HS-5 (cell line): ENCODE measurements at places on chromosomes 12 and 14.

- DNase-seq = no peak
Observed at GRCh38 chr14:63542231-63542999, 762 bp downstream of the PPP2R5E start.

GRCh38 chr12:71556448-71556847, 107.2 kb downstream of the ZFC3H1 start:
- no peak for DNase-seq

DNA sequence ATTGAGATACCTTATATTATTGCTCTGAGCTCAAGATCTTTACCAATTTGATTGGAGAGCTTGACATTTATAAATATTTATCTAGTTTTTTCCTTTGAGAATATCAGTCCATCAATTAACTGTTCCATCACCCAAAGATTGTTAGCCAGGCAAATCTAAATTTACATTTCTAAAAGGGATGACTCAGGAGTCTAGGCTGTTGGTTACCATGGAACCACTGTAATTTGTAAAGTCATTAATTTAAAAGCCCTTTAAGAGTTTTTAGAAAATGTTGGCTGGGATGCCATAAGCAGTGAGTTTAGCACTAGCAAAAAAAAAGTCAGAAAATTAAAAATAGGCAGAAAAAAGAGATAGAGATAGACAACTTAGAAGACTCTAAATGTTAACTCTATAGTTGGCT, 19.5 kb upstream of the SERPINA1 start:
- DNase-seq = no peak

- DNase-seq = no peak
Observed at GRCh38 chr12:110248096-110248447, 33.0 kb upstream of the ATP2A2 start.

GRCh38 chr14:82546401-82546800, 1012.7 kb upstream of the SEL1L start:
- no peak for DNase-seq

DNA sequence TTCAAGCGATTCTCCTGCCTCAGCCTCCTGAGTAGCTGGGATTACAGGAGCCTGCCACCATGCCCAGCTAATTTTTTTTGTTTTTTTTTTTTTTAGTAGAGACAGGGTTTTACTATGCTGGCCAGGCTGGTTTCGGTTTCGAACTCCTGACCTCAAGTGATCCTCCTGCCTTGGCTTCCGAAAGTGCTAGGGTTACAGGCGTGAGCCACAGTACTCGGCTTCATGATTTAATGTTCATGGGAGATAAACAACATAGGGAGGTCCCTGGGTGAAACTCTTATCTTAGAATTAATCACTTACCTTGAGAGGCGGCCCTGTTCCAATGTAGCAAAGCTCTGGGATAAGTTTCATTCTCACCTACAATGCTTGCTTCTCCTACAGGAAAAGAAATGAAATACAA, 48.3 kb downstream of the SEL1L start:
- no peak for DNase-seq

DNA sequence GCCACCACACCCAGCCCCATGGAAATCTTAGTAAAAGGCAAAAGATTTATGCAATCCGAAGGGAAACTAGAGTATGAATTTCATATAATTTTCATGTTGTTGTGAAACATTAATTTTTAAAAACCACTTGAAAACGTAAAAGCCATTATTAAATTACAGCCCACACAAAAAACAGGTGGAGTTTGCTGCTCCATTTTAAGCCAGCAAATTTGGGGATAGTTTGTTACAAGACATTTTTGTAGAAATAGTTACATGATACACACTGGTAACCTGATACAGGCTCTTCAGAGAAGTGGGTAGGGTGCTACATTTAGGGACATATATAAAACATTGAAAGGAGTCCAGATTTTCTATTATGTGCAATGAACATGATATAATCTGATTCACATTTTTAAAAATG, 17.6 kb downstream of the GNPTAB start:
- no peak for DNase-seq

GRCh38 chr12:100141666-100141997, 1.0 kb downstream of the BLTP3B start:
- DNase-seq = peak; percentile 89

- DNase-seq = no peak
Observed at GRCh38 chr14:94638339-94638738, 26.1 kb downstream of the SERPINA3 start.

- DNase-seq = no peak
Observed at GRCh38 chr12:48996794-48997718, 2.1 kb downstream of the DDN start.

DNA sequence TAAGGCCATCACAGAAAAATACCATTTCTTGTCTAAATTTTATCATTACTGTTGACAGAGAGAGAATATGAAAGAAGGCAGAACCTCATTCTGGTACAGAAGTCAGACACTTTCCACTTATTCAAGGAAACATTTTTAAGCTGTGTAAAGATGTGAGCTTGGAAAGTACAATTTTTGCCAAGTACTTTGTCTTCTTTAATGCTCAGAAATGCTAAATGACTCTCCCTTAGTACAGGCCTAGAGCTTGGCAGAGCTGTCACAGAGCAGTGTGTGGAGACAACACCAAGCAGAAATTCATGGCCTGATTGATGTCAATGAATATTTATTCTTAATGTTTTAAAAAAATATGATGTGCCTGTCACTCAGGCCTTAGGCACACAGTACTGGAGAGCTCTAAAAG, 20.7 kb downstream of the NT5DC3 start:
- no peak for DNase-seq

GRCh38 chr12:86261142-86261541, 5.0 kb upstream of the MGAT4C start:
- DNase-seq = no peak

GRCh38 chr14:83071888-83072501, 1538.3 kb upstream of the SEL1L start:
- peak; percentile 20 for DNase-seq

DNA sequence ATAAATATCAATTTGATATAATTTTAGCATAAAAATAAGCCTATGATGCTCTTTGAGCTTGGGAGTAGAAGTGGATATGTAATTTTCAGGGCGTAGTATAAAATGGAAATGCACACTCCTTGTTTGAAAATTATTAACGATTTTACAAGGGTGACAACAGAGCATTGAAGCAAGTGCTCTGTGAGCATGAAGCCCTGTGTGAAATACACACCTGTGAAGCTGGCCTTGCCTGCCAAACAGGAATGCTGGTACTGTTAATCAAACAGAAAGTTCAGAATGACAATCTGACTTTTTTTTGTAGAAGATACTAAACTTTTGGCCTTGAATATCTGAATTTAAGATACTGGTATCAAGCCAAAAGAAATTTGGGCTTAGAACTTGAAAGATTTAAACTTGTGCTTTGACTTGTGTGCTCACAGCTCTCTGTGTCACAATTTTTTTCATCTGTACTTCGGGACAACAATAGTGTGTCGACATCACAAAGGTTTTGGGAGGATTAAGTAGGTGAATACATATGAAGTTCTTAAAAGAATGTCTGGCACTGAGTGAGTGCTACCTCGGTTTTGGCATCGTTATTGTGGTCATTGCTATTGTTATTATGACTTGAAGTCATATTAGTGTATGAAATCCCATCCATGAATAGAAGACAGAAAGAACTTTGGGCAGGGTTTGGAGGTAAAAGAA, 47.3 kb downstream of the LRRK2 start:
- no peak for DNase-seq

DNA sequence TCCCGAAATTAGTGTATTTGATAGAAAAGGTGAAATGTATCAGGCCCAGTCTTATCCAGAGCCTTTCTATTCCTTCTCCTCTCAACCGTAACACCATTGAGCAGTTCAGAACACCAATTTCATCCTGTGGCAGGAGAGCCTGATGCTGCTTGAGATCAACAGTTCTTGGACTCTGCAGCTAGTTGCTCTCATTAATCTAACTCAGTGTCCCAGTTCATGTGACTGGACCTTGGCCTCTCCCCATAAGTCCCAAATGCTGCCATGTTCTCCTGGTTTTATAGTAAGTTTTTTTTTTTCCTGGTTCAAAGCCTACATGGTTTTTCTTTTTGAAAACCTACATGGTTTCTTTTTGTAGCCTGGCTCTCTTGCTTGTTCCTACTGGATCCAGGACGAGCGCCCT, 293.9 kb downstream of the ITPR2 start:
- DNase-seq = no peak

- no peak for DNase-seq
Observed at GRCh38 chr14:77955816-77956484, 156.0 kb downstream of the ADCK1 start.

- no peak for DNase-seq
Observed at GRCh38 chr12:5262885-5263284, 169.0 kb upstream of the NTF3 start.

- no peak for DNase-seq
Observed at GRCh38 chr12:39372929-39373328, 70.0 kb downstream of the KIF21A start.

DNA sequence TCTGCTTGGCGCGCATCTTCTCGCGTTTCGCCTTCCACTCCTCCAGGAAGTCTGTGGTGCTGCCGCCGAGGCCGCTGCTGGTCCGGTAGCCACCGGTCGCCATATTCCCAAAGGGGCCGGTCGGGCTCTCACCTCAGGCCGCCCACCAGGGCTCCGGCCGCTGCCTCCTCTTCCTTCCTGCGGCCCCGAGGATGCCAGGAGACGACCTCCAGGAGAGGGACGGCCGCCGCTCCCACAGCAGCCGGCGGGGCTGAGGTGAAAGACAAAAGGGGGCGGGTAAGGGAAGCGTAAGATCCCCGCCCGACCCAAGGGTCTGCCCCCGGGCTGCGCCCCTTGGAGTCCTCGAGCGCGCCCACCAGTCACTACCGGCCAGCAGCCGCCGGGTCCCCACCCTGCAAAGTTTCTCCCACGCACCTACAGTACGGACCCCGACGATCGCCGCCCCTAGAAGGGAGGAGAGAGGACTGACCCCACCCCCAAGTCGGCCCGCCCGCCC, 574 bp downstream of the PAWR start:
- no peak for DNase-seq

DNA sequence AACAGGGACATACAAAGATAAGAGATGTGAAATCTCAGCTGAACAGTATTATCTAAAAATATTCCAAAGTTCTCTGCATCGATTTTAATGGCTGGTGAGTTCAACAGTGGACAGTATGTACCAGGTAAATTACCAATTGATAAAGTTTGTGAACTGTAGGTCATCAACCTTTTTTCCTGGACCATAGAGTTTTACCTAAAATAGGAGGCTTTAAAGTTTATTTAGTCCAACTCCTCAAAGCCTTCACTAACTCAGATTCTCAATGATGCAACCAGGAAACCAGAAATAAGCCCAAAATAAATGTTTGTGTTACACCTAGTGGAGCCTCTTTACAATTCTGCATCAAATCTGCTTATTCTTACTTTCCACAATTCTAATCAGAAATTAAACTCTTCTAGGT, 205.8 kb downstream of the ANO6 start:
- no peak for DNase-seq

DNA sequence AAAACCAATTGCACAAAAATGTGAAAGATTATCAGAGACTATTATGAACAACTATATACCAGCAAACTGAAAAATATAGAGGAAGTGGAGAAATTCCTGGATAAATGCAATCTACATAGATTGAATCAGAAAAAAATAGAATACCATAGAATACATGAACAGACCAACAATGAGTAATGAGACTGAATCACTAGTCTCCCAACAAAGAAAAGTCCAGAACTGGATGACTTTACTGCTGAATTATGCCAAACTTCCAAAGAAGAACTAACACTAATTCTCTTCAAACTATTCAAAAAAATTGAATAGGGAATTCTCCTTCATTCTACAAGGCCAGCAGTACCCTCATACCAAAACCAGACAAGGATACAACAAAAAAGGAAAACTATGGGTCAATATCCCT, 60.6 kb downstream of the GUCY2C start:
- peak; percentile 23 for DNase-seq

- DNase-seq = no peak
Observed at GRCh38 chr12:5912437-5913334, 32.4 kb downstream of the ANO2 start.

- no peak for DNase-seq
Observed at GRCh38 chr12:75658286-75658685, 146.9 kb upstream of the KRR1 start.

GRCh38 chr14:28467611-28468010, 299.0 kb upstream of the FOXG1 start:
- DNase-seq = no peak

DNA sequence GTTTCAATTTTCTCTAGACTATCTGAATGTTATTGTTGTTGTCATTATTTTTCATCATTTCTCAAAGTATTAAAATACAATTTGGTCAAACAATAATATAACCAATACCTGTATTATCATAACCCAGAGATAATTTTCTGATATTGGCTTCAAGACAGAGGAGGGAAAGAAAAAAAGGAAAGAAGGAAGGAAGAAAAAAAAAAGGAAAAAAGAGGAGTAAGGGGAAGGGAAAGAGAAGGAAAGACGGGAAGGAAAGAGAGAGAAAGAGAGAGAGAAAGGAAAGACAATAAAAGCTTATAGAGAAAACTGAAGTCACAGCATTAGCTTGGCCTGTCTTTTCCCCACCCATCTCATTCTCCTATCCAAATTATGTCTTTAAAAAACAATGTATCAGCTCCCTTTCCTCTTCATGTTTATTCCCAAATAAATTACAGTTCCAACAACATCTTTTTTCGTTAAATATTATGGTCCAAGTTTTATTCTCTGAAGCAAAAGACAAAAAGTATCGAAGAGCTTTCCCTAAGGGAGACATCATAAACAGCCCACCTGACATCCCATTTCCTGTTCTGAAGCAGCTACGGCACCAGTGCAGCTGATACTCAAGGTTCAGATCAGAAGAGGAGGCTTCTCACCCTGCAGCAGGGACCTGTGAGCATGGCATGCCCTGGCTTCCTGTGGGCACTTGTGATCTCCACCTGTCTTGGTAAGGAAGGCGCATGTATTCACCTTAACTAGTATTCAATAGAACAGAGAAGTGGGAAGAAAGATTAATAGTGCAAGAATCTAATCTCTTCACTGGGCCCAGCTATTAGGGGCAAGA, 308.3 kb downstream of the DAD1 start:
- no peak for DNase-seq

GRCh38 chr12:80050236-80050635, 49.1 kb upstream of the OTOGL start:
- DNase-seq = no peak

- no peak for DNase-seq
Observed at GRCh38 chr12:109018296-109018695, 2.6 kb downstream of the SVOP start.

DNA sequence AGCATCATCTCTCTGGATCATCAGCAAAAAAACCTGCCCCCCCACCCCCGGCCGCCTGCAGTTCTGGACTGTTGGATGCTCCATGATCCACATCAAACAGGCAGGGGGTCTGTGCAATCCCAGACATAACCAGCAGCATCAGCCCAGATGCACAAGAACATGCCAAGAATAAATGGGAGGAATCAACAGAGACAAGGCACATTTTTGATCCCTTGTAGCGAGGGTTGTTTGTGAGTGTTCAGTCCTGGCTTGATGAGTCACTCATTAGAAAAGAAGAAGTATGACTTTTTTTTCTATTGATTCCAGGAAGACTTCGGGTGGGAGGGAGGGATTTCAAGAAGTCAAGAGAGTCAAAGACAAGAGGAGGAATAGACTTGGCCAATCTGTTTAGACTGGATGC, 244.2 kb downstream of the KSR2 start:
- DNase-seq = no peak

- no peak for DNase-seq
Observed at GRCh38 chr12:106071686-106072085, 67.1 kb downstream of the NUAK1 start.
